ENCODE measurements at places on chromosomes 12 and 14.

DNA sequence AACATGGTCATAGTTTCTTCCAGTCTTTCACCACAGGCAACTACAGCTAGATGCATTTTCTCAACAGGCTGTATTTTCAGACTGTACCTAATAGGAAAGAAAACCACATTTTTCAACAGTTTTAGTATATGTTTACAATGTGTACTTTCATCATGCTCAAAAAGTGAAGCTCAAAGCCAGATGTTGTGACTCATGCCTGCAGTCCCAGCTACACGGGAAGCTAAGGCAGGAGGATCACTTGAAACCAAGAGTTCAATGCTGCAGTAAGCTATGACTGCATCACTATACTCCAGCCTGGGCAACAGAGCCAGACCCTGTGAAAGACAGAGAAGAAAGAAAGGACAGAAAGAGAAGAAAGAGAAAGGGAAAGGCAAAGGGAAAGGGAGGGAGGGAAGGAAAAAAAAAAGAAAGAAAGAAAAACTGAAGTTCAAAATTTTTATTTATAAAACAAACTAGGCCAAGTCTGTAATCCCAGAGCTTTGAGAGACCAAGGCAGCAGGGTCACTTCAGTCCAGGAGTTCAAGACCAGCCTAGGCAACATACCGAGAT lies 25.5 kb downstream of the GXYLT1 start:
- DNase-seq, result no peak

DNA sequence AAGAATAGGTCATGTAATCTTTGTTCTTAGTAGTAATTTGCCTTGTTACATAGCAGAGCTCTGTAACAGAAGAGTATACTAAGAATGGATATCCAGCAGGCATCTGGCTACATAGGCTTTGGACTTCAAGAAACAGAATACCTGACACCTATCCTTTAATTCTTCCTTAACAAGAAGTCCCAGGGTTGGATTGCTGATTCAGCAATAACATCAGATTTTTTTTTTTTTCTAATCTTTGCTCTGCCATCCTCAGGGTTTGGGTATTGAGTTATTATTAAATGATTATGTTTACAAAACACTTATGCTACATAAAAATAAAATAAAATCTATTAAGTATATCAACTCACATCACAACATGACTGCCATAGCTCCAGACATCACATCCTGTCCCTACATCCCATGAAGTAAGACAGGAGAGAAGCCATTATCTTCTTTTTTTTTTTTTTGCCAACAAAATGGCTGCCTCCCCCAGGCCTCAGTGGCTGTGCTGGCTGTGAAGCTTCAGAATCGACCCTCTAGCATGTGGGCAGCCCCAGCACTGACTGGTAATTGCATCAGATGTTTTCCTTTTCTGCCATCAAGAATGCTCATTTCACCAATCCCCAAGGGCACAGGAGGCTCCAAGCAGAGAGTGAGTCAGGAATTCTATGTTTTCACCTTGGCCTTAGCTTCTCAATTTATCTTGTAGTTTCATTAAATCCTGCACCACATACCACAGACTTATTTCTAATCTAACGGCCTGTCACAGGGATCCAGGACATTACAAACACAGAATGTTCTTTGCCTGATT lies 186.2 kb downstream of the DICER1 start:
- no peak for DNase-seq

GRCh38 chr12:21305661-21306060 lies 29.1 kb downstream of the SLCO1A2 start:
- no peak for DNase-seq

DNA sequence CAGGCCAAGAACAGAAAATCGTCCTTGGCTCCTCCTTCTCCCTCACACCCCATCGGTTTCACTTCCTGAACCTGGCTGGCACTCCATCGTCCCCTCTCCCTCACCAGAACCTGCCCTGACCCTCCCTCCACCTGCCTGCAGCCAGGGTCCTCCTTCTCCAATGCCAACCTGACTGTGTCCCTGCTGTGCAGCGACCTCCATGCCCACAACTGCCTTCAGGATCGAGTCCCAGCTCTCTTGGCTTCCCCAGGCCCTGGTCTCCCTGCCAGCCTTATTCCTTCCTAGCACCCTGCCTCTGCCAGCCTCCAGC lies 19.8 kb downstream of the HVCN1 start:
- DNase-seq, result no peak

- DNase-seq, result no peak
Observed at GRCh38 chr14:55599250-55599879, 19.4 kb downstream of the KTN1 start.

DNA sequence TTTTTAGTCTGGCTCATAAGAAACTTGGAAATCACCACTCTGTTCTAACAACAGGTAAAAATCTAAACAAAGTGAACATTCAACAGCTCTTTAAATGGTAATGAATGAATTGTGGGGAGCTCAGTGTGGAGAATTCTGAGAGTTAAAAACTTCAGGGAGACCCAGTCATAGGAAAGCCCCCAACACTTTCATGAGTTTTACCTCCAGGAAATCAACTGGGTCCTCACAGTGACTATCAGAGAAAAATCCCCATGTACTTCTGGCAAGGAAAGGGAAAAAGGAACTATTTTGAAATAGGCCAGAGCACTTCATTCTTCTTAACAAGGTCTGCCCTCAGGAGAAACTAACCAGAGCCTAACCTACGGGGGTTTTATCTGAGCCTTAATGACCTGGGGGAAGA lies 134.7 kb downstream of the CMAS start:
- no peak for DNase-seq

DNA sequence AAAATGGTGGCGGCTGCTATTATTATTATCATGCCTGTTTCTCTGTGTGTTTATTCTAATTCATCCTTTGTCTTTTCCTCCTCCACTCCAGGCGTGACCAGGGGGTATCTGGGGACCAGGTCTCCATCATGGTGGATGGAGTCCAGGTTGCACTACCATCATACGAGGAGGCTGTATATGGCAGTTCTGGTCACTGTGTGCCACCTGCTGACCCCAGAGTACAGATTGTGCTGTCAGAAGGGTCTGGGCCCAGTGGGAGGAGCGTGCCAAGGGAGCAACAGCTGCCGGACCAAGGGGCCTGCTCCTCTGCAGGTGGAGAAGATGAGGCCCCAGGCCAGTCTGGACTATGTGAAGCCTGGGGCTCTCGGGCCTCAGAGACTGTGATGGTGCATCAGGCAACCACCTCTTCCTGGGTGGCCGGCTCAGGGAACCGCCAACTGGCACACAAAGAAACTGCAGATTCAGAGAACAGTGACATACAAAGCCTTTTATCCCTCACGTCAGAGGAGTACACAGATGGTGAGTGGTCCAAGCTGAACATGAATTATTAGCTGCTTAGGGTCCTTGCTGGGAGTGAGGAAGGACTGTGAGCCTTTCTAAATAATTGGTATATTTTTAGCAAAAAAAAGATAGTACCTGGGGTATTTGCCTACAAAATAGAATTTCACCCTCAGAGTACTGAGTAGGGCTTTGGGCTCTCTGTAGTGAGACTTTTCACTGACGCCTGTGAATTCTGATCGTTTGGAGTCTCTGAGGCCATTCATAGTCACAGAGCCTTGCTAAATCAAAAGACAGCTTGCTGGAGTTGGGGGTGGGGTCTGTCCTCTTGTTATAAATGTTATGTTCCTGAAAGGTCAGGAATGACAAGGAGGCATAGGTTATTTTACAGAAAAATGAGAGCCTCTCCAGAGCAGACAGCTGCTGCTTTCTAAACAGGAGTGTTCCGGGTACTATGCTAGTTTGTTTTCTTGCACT lies 58.1 kb upstream of the SRSF5 start:
- DNase-seq, result peak; percentile 21

DNA sequence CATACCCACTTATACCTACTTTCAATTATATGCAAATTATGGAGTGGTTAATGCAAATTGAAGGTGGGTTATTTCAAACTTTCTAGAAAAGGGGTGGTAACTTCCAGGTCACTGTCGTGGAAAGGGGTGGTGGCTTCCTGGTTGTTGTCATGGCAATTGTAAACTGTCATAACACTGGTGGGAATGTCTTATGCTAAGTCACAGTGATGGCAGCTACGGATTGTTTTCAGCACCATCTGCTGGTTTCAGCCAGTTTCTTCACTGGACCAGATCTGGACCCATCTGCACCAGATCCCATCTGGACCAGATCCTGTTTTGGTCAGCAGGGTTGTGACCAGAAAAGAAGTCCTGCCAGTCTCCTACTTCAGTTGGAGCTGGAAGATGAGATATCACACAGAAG lies 1469.3 kb downstream of the AACS start:
- DNase-seq, result no peak

GRCh38 chr14:85528897-85529631 lies 880 bp upstream of the FLRT2 start:
- DNase-seq, result no peak

DNA sequence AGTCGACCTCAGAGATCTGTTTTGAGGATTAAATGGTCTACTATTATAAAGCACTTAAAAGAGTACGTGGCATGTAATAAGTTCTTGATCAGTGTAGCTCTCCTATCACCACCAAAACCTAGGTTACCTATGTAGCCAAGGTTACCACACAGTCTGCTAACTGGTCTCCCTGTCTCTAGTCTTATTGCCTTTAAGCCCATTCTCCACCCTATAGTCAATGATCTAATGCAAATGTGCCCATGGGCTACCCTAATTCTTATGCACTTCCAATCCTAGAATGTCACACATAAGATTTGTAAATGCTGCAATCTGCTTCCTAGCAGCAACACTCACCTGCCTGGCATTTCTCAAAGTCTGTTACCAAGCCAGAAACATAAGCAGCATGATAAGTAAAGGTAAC lies 44.9 kb downstream of the C2CD5 start:
- no peak for DNase-seq

DNA sequence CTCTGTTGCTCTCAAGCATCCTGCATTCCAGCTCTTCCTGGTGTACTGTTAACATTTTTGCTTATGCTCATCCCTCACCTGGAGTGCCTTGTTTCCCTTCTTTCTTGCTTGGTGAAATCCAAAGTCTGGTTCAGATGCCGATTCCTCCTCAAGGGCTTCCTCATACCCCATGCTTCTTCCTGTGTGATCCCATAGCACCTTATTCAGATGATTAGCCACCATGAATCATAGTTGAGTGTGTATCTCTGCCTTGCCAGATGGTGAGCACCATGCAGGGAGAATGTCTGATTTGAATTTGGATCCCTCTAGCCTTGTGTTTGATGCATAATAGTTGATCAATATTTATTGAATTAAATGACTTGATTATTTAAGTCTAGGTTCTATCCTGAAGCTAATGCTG lies 39.4 kb upstream of the ANO4 start:
- peak; percentile 53 for DNase-seq

DNA sequence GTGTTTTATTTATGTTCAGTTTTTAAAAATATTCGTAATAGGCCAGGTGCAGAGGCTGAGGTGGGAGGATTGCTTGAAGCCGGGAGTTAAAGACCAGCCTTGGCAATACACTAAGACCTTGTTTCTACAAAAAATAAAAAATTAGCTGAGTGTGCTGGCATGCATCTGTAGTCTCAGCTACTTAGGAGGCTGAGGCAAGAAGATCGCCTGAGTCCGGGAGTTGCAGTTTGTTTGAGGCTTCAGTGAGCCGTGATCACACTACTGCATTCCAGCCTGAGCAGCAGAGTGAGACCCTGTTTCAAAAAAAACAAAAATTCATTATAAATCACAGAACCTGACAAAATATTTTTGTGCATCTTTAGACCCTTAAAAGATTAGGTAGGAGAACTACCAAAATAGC lies 240.1 kb upstream of the ARHGAP5 start:
- DNase-seq, result no peak

GRCh38 chr12:83122623-83122934 lies 435.9 kb downstream of the TMTC2 start:
- DNase-seq, result no peak

DNA sequence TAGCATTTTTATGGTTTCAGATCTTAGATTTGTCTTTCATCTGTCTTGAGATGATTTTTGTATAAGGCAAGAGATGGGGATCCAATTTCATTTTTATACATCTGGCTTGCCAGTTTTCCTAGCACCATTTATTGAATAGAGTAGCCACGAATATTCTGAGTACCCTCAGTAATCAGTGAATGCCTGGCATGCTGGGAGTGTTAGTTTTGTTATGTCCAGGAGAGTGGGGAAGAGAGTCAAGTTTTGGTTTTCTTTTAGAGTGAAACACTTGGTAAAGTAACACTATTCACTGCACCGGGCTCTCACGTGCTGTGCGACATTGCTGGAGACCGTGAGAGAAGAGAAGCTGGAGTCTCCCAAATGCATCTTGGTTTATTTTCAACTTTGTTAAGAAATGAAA lies 31.3 kb downstream of the DERA start:
- no peak for DNase-seq

GRCh38 chr12:128261757-128262156 lies 5.2 kb upstream of the TMEM132C start:
- DNase-seq, result no peak

- no peak for DNase-seq
Observed at GRCh38 chr14:103624860-103625259, 4.2 kb upstream of the KLC1 start.

DNA sequence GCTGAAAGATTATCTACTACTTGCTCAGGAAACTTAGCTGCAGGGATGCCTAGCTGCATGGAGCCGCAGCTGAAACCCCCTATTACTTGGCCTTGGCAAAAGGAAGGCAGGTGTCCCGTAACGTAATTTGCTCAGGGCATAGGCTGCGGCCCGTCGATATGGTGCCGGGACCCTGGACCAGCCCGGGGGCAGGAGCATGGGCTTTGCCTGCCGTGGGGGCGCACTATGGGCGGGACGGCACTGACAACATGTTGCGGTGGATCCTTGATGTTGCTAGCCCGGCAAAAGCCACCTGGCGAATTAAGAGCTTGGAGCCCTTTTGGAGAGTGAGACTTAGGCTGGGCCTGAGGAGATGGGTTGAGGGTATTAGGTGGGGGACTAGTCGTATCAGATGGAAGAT lies 1551.2 kb downstream of the AACS start:
- no peak for DNase-seq

DNA sequence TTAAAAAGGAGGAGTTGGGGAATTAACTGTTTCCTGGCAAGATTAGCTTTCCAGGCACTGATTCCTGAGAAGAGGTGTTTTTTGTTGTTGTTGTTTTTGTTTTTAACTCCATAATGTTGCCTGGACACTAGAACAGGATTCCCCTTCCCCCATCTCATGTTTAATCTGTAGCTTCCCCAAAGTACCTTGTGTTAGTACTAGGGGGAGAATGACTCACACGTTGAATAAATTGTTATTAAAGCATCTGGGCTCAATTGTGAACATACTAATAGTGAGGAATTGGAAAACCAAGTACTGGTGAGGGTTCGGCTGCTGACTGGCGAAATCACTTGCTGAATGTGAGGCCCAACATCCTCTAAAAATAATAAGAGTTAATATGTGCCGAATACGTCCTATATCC lies 1.3 kb upstream of the GNG2 start:
- DNase-seq, result no peak

- no peak for DNase-seq
Observed at GRCh38 chr12:38711054-38711453, 194.3 kb downstream of the CPNE8 start.

GRCh38 chr12:93895089-93895445 lies 217.9 kb downstream of the CRADD start:
- no peak for DNase-seq

- no peak for DNase-seq
Observed at GRCh38 chr12:41356181-41356580, 168.1 kb downstream of the PDZRN4 start.

- peak; percentile 91 for DNase-seq
Observed at GRCh38 chr14:55807053-55807880, 227.3 kb downstream of the KTN1 start.

GRCh38 chr12:110316861-110317260 lies 35.8 kb downstream of the ATP2A2 start:
- DNase-seq, result no peak

- no peak for DNase-seq
Observed at GRCh38 chr14:70018713-70019211, 139.5 kb downstream of the SMOC1 start.

GRCh38 chr12:113290506-113290905 lies 44.4 kb downstream of the SLC8B1 start:
- DNase-seq, result no peak

Data from NCI-H1105 (cell line).